ENCODE measurements at places on chromosomes 16 and 17.

DNA sequence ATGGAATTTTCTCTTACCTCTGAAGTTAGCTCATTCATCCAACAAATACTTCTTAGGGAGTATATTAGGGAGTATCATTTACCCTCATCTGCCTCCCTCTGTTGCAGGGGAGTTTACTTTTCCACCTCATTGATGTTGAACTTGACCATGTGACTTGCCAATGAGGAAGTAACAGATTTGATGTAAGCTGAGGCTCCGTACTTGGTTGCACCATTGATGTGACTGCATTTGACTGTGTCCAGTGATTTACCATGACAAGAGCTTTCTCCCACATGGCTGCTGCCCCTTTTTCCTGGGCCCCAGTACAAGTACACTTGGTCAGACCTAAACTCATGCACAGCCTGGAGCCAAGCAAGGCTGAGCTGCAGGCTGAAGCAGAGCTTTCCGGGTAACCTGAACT lies 81.6 kb upstream of the HS3ST2 start:
- DNase-seq: no peak

DNA sequence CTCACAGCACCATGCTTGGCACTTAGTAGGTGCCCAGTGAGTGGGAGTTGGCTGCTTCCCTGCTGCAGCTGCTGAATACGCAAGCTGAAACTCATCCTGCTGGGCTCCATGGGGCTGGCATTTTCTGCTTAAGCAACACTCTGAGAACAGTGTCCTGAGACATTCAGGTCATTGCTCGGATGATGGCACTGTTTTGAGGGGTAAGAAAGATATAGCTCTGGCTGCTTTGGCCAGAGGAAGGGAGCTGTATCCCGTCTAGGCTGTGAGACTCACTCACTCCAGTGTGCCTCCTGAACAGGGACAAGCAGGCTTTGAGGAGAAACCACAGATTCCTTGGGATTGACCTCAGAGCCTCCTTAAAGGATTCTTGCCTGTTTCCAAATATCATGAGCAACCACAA lies 120.5 kb downstream of the CLEC16A start:
- DNase-seq: no peak

- no peak for DNase-seq
Observed at GRCh38 chr17:67725807-67726206, 8.1 kb downstream of the NOL11 start.

DNA sequence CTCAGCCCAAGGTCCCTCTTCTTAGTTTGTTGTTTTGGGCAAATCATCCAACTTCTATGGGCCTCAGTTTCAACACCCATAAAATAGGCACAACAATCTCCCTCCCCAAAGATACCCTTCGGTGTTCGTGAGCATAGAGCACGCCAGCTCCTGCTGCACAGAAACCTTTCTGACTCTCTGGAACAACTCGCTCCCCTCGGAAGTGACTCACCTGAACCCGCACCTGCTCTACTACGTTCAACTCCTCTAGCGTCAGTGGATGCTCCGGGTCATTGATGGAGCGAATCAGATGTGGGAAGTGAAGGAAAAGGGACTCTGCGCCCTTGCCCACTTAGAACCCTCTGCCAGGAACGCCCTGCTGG lies 445 bp downstream of the CIAO2B start:
- peak; percentile 65 for DNase-seq

- DNase-seq: no peak
Observed at GRCh38 chr16:50269769-50270509, 3.6 kb downstream of the ADCY7 start.

DNA sequence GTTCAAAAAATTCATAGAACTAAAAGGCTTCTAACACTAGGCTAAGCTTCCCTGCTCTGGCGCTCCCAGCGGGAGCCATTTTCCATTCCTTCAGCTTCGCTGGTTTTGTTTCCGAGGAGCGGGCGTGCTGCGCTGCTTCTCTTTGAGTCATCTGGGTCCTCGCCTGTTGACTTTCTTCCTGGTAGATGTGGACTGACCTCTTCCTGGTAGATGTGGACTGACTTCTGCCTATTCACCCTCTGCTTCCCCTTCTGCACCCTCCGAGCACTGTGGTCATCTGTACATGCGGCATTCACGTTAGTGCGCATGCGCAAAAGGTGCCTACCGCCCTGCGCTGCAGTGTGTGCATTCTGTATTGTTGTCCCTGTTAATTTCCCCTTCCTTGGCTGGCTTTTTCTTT lies 40.8 kb upstream of the SEC14L1 start:
- DNase-seq: no peak

DNA sequence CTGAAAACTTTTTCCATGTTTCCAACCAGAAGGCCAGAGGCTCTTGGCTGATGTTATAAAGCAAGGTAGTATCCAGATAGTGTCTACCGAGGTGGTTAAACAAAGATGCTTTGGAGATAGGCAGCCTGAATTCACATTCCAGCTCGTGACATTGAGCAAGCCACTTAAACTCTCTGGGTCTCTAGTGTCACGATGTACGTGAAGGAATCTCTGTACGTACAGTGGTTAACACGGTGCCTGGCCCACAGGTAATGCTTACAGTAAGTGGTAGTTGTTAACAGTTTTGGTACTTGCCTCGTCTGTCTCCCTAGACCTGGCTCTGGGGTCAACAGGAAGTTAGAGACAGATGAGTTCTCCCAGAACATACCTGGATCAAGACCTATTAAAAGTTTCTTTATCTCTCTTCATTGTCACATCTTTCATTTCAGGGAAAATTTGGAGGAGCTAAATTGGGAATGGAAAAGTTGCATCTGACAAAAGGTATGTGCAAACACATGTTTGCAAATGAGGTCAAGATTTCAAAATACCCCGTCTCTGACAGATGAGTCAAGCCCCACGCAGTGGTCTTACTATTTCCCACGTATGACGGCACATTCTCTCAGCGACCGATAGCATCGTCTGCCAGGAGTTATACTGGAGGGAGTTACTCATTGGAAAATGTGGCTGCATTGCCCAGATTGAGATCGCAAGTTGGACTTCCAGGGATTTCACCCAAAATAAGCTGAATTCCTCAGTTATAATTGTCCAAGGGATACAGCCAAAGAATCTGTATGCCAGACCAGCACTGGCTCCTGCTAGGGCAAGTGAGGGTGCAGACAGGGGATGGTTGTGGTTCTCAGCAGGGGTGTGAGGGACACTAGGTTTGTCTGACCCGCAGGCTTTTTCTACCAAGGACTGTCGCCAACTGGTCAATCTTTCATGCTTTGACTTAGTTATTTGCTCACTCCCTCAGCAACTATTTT lies 18.9 kb upstream of the MYH10 start:
- no peak for DNase-seq

- no peak for DNase-seq
Observed at GRCh38 chr17:78347453-78347852, 12.4 kb downstream of the SOCS3 start.

- no peak for DNase-seq
Observed at GRCh38 chr17:9018726-9019125, 2.6 kb upstream of the NTN1 start.

DNA sequence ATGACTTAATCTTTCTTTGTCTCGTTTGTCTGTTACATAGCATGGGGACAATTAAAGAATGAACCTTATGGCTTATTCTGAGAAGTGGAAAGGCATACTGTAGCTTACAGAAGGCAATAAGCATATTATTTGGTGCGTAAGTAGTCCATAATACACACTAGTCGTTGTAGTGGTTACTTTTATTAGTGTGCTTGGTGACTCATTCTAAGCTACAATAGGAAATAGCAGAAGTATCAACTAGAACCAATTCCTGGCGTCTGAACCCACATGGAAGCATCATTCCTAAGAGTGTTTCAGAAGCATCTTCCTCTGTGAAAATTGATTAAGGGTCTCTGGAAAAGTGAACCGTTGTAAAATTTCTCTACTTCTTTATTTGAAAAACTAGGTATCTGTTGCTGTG lies 777.8 kb upstream of the EEF2KMT start:
- DNase-seq: no peak

Data from stimulated activated CD4-positive, alpha-beta T cell treated with anti-CD3 and anti-CD28 coated beads, Interleukin-4, amount 100 ng/mL, for 24 hours (primary cell).